ENCODE measurements at places on chromosomes 12 and 14.
A peak's percentile ranks its signal among the peaks of the same experiment; 100 is the strongest.

GRCh38 chr14:105218611-105219010, 29.7 kb upstream of the BTBD6 start:
- DNase-seq: no peak

DNA sequence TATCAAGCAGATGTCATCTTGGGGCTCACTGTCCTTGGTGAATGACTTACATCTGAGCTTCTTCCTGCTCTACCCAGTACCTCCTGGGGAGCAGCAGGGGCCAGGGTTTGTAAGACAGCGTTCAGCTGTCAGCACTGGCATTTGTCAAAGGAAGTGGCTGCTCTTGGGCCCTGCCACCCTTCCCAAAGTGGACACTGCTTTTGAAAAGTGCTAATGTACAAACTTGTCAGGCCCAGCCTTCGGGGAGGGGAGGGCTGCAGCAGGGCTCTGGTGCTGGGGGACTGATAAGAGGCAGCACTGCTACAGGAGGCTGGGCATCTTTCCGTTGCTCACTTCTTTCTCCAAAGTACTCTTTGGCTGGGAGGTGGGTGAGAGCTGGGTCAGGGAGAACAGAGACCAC, 59.8 kb upstream of the RBM19 start:
- no peak for DNase-seq

DNA sequence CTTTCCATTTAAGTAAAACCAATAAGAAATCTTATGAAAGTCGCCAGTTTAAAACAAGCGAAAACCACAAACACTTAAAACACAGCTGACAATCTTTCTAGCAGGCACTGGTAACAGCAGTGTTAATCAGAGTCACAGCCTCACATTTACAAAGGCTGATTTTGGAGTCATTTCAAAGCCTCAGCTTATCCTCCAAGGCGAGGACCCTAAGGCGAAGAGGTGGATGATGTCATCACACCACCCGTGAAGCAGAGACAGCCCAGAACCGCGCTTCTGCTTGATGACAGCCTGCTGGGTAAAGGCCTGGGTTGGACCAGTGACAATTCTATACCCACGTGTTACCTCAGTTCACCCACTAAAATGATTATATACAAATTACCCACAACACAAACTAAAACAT, 10.1 kb downstream of the GOLGA3 start:
- DNase-seq: no peak

DNA sequence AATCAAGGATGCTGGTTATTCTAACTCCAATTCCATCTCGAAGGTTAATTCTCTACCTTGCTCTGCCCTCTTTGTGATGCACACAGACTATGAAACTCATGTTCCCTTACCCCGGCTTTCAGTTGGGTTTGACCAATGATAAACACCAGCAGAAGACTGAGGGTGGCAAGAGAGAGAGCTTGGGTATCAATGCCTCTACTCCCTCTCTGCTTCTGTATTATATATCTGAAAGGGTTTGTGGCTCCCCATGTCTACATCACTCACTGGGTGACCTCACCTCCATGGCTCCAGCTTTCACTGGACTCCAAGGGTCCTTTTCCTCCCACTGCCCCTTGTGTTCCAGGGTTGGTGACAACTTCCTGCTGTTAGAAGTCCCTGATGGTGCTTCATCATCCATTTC, 659.0 kb upstream of the TBX3 start:
- DNase-seq: no peak

GRCh38 chr14:21985081-21985480, 311.5 kb upstream of the OR4E1 start:
- no peak for DNase-seq

DNA sequence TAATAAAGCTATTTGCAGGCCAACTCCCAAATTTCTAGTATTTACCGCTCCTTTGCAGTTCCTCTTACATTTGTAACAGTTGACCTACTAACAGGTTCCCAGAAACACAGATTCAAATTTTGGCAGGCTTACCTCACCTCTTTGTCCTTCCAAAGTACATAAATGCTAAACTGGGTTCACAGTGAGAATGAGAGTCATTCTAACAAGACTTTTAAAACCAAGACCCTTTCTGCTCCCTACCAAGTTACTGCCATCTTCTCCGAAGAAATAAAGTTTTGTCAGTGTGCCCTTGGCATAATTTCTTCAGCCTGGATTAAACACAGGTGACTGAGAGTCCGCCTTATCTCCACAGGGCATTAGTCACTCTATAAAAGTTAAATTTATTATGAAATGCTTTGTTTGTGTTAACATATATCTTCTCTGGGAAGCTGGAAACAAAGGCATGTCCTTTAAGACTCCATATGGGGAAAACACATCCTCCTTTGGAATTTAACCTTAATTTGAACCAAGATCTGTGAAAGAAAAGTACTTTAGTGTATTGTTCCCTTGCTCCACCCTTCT, 28.2 kb downstream of the FOXA1 start:
- DNase-seq: no peak

DNA sequence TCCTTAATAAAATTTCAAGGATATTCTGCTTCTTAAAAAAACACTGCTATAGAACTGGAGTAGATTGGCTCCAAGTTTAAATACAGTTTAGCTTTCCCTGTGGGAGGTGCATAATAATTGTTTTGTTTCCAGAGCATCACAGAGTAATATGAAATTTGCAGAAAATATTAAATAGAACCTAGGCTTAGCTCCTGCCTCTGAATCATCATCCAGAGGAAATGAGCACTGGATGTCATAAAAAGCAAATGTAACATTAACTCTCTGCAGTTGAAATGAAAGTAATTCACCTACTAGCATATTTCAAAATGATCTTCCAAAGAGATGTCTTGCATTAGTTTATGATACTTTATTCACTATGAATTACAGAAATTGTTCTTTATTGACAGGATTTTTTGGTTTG, 769.8 kb downstream of the C12orf50 start:
- no peak for DNase-seq

- no peak for DNase-seq
Observed at GRCh38 chr12:84186433-84186832, 726.2 kb downstream of the SLC6A15 start.

DNA sequence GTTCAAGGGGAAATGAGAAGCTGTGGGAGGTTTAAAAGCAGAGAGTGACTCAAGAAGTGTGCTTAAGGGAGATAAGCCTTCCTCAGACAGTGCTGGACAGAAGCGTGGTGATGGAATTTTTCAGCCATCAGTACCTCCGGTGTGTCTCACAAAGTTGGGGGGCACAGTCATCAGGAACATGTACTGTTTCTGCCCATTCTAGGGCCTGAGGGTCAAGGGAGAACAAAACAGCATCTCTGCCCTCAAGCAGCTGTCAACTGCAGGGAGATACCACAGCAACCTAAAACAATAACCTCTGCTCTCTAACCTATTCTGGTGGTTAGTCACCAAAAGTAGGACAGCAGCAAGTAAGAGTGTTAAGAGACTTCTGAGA, 2.0 kb upstream of the STON2 start:
- no peak for DNase-seq

DNA sequence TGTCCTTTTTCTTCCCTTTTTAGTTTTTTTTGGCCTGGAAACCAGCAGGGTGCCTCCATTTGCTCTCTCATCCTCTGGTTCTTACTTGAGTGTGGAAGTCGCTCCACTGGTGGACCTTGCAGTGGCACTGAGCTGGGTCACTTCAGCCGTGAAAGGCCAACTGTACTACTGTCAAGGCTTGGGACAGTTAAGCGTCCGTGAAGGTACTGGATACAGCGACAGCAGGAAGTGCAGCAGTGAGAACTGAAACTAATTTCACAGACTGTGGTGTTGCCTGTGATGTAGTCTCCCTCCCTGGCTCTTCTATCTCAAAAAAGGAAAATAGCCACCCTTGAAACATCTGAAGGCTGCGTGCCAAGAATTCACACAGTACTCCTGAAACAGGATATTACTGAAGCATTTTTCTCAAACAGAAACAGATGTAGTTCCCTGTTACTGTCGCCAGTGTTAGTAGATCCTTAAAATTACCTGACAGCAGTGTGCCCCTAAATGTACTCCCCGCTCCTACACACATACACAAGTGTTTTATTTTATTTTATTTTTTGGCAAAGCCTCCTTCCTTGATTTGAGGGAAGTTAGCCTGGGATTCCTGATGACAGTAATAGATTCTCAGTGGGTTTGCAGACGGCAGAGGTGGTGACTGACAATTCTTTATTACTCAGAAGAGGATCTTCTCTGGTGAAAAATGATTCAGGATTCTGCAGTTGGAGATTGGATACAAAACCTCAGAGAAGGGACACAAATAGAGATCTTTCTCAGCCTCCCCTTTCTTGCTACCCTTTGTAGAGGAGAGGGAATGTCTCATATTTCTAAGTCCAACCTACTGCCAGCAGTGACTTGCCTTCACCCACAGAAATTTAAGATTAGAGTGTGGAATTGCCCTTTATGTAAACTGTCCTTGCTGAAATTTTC, 4.4 kb downstream of the SUSD6 start:
- DNase-seq: peak; percentile 68

- no peak for DNase-seq
Observed at GRCh38 chr12:54988402-54989054, 4.0 kb upstream of the TESPA1 start.
